Lower lobe of right lung (tissue), 2 donors: ENCODE measurements at places on chromosomes 12 and 14. TPM values are rescaled to one million over a fixed set of nuclear protein-coding genes. Genes with fewer than 3 reads are reported as not detected.

DNA sequence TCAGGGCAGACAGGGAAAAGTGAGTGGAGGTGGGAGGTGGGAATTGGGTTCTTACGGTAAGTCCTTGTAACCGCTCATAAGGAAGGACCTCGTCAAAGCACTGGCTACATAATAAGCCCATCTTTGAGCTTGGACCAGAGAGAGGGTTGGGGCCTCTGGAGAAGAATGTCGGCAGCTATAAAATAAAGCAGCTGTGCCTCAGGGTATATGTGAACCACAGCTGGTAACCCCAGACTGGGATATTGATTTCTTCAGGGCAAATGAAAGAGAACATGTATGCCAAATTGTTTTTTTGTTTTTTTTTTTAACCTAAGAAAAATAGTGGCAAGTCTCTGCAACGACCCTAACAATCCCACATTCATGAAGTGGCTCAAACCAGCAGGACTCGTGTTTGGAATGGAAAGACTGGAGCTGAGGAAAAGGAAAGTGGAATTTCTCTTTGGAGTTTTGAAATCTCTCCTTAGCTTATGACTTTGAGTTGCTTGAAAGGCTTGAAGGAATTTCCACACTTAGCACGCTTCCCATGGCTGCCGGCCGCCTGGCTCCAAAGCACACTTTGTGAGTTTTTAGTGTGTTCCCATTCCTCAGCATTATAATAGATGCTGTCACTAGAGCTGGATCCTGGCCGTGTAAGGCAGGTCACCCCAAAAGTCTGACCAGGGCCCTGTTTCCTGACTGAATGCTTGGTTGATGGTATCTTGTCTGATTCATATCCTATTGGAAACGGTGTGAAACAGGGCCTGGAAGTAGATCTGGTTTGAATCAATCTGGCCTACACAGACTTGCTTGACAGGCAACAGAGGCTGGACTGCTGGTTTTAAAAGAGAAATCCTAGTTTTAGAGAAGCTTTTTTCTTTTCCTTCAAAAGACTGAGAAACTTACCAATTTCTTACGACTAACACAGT, 244.7 kb downstream of the MSRB3 start:
- no peaks in the 10 kb centered on the region for H3K27me3 ChIP-seq
- H3K36me3 ChIP-seq = no peaks in the 10 kb centered on the region
- no peak for DNase-seq
- no peak overlapping the region for H3K4me3 ChIP-seq
- H3K27ac ChIP-seq = no peak overlapping the region

DNA sequence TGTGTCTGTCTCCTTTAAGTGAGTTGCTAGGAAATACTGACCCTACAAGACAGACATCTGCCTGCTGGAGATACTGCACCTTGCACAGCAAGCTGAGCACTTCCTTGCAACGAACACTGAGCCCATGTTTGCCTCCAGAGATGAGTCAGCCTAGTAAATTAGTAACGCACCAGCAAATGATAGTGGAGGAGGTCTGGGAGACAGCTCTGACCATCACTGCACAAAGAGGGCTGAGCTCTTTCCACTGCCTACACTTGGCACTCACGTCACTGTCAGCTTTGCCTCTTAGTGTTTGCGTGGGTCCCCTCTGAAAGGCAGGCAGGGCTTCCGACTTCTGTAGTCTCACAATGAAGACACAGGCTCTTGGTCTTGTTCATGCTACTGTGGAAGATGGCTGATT, 109.0 kb downstream of the APAF1 start:
- no peaks in the 10 kb centered on the region for H3K36me3 ChIP-seq
- no peak overlapping the region for H3K27ac ChIP-seq
- DNase-seq = no peak
- no peak overlapping the region for H3K4me3 ChIP-seq
- no peaks in the 10 kb centered on the region for H3K4me1 ChIP-seq

DNA sequence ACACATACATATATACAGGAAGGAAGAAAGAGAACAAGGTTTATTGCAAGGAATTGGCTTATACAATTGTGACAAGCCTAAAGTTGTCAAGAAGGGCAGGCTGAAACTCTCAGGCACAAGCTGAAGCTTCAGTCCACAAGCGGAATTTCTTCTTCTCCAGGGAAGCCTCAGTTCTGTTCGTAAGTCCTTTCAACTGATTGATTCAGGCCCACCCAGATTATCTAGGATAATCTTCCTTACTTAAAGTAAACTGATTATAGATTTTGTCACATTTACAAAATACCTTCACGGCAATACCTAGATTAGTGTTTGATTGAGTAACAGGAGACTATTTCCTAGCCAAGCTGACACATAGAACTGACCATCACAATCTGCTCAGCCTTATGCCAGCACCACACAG, 81.5 kb upstream of the TMEM260 start:
- no peak for DNase-seq
- H3K4me3 ChIP-seq = no peak overlapping the region
- H3K36me3 ChIP-seq = no peaks in the 10 kb centered on the region
- H3K4me1 ChIP-seq = no peaks in the 10 kb centered on the region
- H3K27me3 ChIP-seq = no peaks in the 10 kb centered on the region

DNA sequence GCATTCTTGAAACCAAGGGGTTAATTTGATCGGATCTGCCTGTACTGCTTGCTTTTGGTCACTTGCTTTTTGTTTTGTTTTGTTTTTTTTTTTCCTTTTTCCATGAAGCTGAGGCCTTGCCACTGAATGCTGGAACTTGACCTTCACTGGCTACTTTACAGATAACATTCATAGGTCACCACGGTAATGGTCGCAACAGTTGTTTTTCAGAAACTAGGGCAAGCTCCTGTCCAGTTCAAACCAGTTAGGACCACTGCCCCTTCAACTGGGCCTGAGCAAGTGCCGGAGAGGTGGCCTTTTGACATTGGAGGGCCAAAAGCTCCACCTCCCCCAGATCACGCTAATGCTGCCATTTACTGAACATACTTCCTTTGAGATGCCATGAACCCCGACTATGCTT, 147.6 kb downstream of the FOXN3 start:
- no peak overlapping the region for H3K27ac ChIP-seq
- H3K36me3 ChIP-seq = no peaks in the 10 kb centered on the region
- peaks cover 11% of the 10 kb centered on the region for H3K4me1 ChIP-seq
- no peaks in the 10 kb centered on the region for H3K27me3 ChIP-seq
- DNase-seq = no peak

- peaks cover 7% of the 10 kb centered on the region for H3K4me1 ChIP-seq
- no peak for DNase-seq
- H3K27ac ChIP-seq = no peak overlapping the region
- H3K4me3 ChIP-seq = no peak overlapping the region
Observed at GRCh38 chr12:89470741-89471509, 53.7 kb downstream of the GALNT4 start.

DNA sequence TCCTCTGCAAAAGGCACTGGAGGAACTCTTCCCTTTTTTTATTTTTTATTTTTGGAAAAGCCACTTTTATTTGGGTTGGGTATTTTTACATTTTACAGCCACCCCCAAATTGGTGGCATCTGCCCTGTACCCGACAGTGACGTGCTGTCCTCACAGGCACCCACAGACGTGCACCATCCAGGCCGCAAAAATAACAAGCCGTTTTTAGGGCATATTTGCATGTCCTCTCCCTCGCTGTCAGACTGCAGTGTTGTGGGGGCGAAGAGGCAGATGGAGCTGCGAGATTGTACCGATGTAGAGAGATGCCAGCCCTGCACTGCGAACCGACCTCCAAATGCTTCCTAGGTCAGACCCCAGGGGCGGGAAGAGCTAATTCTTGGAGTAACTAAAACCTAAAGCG, 12.2 kb downstream of the JDP2 start:
- H3K36me3 ChIP-seq = peaks cover 95% of the 10 kb centered on the region
- no peak overlapping the region for H3K4me3 ChIP-seq
- no peak for DNase-seq

GRCh38 chr14:35992816-35993683, 166.9 kb downstream of the BRMS1L start:
- H3K27ac ChIP-seq = no peak overlapping the region
- H3K27me3 ChIP-seq = no peaks in the 10 kb centered on the region
- no peaks in the 10 kb centered on the region for H3K4me1 ChIP-seq
- DNase-seq = no peak

DNA sequence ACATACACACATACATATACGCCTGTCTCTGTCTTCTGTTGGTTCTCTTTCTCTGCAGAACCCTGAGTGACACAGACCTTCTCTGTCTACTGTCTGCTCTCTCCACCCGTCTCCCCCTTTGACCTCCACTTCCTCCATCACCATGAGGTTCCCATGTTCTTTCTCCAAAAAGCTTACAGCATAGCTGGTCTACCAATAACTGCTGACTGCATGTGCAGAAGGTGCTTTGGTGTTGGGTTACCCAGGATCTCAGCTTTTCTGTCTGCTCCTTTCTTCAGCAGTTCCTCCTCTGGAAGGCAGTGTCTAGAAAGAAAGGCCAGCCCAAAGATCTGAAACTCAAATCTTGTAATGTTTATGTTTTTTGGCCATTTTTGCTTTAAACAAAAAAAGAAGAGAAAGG, 125.6 kb downstream of the SMOC1 start:
- H3K4me3 ChIP-seq = no peak overlapping the region
- no peaks in the 10 kb centered on the region for H3K4me1 ChIP-seq
- H3K27me3 ChIP-seq = peaks cover 6% of the 10 kb centered on the region
- no peak overlapping the region for H3K27ac ChIP-seq

Gene FAM186B
- total RNA-seq = 0.65 TPM

Gene KRT71
- not detected for total RNA-seq

Gene EML5
- 2.4 TPM for total RNA-seq

Gene FAM161B
- total RNA-seq = 4.7 TPM

Gene PIWIL1
- not detected for total RNA-seq

Gene SHMT2
- total RNA-seq = 66.6 TPM

Gene SLC2A14
- total RNA-seq = not detected
